ENCODE measurements at places on chromosomes 13 and 19.

DNA sequence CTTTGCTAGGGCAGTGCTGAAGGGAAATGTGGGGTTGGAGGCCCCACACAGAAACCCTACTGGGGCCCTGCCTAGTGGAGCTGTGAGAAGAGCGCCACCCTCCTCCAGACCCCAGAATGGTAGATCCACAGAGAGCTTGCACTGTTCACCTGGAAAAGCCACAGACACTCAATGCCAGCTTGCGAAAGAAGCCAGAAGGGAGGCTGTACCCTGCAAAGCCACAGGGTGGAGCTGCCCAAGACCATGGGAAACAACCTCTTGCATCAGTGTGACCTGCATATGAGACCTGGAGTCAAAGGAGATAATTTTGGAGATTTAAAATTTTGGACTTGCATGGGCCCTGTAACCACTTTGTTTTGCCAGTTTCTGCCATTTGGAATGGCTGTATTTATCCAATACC lies 615.4 kb upstream of the MIR17HG start:
- DNase-seq: no peak

- no peak for DNase-seq
These were observed 2.2 kb downstream of the PEPD start for GRCh38 chr19:33519416-33519815.

DNA sequence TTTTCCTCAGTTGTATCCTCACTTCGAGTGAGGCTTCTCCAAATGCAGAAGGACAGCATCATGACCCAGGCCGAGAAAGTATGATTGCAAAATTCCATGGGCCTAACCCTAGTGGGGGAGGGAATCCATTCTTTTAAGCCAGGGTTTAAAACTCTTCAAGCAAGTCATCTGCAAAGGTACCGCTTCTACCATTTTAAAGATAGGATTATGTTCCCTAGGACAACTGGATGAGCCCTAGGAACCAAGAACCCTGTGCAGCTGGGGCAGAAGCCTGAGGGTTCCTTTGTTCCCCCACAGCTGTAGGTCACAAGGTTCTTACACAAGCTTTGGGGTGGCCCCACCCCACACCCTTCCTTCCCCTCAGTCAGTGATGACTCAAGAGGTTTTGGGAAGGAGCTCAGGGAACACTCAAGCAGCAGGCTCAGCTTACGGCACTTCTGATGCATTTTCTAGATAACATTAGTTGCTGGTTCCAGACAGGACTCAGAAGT lies 13.5 kb downstream of the ARL11 start:
- DNase-seq: no peak

GRCh38 chr13:97274829-97275649 lies 52.9 kb downstream of the MBNL2 start:
- DNase-seq: no peak

DNA sequence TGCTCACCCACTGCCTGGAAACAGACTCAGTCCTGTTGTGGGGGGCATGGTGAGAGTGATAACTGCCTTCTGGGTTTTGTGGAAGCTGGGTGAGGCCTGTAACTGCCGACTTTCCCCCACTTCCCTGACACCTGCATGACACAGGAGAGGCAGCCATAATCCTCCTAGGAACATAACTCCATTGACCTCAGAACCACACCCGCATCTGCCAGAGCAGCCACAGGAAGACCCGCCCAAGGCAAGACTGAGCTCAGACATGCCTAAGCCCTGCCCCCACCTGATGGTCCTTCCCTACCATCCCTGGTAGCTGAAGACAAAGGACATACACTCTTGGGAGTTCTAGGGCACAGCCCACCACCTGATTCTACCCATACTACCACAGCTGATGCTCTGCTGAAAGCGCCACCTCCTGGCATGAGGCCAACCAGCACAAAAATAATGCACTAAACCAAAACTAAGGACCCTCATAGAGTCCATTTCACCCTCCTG lies 326.7 kb downstream of the RBM26 start:
- no peak for DNase-seq

GRCh38 chr19:46824890-46825730 lies 25.5 kb downstream of the AP2S1 start:
- no peak for DNase-seq

- no peak for DNase-seq
These were observed 163.9 kb downstream of the KCTD15 start for GRCh38 chr19:33960566-33960965.

Data from CD8-positive, alpha-beta T cell (primary cell).